ENCODE measurements at places on chromosomes 3 and 15.

DNA sequence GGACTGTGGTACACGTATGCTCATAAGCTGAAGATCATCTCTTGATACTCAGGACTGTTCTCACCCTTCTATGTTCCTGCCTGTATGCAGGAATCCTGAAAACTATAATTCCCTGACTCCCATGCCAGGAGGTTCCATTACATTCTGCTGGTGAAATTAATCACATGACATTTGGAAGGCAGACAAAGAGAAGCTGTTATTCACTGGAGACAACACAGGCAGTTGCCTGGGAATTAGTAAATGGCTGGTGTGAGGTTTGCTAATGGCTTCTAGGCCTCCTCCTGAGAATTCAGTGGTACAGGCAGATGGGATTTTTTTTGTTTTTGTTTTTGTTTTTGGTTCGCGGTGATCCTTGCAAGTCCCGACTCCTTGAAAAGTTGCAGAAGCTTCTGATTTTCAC is 91.4 kb downstream of the CTNNB1 start:
- DNase-seq, result no peak

GRCh38 chr3:13408890-13409289 is 11.2 kb downstream of the NUP210 start:
- DNase-seq, result no peak

DNA sequence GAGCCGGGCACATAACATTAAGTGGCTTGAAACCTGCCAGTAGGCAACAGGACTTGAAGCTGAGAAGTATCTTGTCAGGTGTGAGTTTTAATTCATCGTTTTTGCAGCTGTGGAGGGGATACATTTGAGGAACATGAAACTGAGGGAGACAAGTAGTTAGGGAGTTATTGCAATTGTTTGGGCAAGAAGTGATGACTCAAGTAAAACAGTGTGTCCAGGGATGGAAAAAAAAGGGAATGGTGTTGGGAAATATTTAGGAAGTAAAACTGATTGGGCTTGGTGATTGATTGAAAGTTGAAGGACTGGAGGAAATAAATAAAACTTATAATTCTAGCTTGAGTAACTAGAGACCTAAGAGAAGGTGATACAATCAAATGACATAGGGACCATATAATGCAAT is 85.5 kb downstream of the NCEH1 start:
- no peak for DNase-seq

DNA sequence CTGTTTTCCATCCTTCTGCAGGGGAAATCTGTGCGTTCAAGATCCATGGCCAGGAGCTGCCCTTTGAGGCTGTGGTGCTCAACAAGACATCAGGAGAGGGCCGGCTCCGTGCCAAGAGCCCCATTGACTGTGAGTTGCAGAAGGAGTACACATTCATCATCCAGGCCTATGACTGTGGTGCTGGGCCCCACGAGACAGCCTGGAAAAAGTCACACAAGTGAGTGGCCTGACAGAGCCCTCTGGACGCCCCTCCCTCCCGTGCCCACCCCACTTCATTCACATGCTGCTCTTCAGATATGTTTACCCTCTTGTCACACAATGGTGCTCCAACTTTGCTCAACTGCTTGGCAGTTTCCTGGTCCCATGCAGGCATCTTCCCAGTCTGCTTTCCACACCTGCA is 274.3 kb upstream of the TRIM42 start:
- DNase-seq, result no peak

- DNase-seq, result no peak
Measured at GRCh38 chr3:21229426-21230135, 521.4 kb downstream of the ZNF385D start.

DNA sequence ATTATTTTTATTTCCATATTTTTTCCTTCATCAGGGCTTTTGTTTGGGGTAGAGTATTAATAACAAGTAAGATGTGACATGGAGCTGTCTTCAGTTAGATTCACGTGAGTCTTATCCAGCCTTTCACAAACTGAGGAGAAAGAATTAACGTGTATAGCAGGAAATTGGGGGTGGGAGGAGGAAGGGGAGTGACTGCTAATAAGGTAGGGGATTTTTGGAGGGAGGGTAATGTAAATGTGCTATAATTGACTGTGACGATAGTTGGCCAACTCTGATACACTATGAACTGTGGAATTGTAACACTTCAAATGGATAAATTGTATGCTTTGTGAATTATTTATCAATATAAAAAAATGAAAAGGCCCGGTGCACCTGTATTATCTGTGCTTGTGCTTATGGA is 8.9 kb downstream of the DUT start:
- DNase-seq, result no peak

DNA sequence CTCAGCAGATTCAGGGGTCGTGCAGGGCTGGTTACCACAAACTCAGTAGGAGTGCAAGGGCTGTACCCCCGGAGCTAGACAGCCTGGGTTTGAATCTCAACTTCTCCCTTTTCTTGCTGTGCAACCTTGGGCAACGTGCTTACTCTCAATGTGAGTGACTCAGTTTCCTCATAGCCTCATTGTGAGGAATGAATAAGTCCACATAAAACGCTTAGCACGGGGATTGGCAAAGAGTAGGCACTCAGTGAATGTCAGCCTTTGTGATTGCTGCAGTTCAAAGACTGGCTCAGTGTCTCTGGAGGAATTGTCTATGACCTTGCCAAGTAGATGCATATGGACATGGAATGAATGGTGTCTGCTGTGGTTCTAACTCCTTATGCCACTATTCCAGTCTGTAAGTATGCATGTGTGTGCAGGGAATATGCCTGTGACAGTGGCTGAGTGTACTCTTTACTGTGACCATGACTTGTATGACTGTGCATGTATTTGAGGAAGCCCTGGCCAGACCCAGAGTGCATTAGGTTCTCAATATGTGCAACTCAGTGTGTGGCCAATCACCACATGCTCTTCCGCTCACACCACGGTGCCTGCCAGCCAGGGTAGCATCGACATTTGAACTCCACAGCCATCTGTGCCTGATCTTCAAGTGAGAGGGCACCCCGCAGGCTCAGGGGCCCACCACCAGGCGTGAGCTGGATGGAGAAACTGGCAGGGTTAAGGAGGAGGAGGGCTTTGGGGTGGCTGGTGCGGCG is 900 bp upstream of the HYAL3 start:
- peak; percentile 24 for DNase-seq

DNA sequence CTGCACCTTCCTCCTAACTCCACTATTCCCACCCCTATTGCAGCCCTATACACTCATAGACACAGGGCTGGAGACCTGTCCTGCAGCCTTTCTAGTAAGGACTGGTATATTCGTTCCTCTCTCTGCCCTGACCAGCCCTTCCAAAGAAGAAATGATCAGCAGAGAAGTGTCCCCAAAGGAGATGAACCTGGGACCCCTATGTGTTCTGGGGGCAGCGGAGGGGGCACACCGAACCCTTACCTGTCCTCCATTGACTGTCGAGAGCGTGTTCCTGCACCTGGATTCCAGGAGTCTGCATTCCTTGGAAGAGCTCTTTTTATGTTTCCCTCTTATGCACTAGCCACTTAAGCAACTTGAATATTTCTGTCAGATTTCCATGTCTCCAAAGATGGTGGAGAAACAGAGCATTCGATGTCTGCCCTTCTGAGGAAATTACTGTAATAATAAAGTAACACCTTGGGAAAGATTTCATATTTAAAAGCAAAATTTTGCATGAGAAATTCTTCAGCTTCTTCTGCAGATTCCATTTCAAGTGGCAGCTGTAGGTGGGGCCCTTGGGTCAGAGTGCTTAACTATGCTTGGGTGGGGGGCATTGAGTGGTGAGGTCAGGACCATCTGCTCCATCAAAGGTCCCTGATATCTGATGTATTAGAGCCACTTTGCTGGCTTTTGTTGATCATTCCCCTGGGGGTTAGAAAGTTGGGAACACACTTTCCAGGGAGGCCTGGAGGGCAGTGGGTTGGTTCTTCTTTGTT is 6.3 kb downstream of the EPHB1 start:
- no peak for DNase-seq

DNA sequence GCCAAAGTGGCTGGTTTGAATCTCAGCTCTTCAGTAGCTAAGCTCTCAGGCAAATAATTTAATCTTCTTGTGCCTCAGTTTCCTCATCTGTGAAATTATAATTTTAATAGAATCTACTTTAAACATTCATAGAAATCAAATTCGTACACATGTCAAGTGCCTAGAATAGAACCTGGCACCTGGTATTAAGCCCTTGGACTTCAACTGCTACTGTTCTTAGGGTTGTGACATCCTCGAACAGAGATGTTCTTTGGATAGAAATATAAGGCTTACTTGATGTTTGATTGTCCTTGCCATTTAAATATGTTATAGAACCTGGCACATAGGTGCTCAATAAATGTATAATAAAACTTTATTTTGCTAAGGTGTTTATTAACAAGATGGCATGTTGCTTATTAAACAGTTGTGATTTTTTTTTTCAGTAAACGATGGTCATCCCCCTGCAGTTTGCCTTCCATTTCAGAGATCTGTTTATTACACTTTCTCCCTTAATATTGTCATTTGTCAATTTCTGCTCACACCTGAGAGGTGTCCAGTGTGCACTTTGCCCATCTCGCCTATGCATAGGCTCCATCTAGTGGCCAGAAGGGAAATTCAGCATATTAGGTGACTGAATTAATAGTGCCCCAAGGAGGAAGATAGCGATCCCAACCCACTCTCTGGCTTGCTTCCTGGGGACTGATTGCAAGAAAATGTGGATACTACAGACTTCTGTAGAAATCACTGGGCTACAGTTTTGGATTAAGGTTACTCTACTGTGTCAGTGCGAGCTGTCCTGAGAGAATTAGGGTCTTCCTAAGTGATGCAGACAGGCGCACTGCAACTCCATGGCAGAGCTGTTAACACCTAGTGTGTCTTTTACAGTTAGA is 10.7 kb downstream of the IGF1R start:
- peak; percentile 60 for DNase-seq

GRCh38 chr15:45424429-45424828 is 46.1 kb upstream of the GATM start:
- DNase-seq, result no peak

- DNase-seq, result no peak
Measured at GRCh38 chr3:52391096-52391495, 53.8 kb downstream of the SEMA3G start.

- no peak for DNase-seq
Measured at GRCh38 chr3:150547045-150547741, 606 bp downstream of the EIF2A start.

DNA sequence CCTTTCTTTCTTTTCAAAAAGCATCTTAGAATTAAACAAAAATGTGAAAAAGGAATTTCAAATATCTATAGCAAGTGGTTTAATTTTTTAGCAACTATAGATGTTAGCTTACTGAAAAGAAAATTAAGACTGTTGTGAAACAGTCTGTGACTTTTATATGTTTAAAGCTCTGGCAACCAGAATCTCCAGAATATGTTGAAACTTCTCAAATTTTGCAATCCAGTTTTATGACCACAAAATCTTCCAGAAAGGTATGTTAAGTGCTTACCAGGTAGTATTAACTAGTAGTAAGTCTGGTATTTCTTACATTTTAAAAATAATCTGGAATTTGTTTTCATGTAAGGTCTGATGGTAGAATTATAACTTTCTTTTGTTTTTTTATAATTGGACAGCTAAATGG is 235.0 kb downstream of the SLC9A9 start:
- no peak for DNase-seq

- DNase-seq, result peak; percentile 60
Measured at GRCh38 chr3:186930143-186930640, at the start of gene ST6GAL1. TSS of gene ST6GAL1 (plus strand) at chr3:186930526. CDS start at chr3:187042704, 112,178 bp downstream.

GRCh38 chr3:14633819-14634424 is 17.6 kb upstream of the CCDC174 start:
- DNase-seq, result peak; percentile 61

GRCh38 chr15:29018120-29018805 is 132.5 kb downstream of the APBA2 start:
- DNase-seq, result no peak

- DNase-seq, result no peak
Measured at GRCh38 chr3:153072856-153073255, 89.2 kb upstream of the RAP2B start.

DNA sequence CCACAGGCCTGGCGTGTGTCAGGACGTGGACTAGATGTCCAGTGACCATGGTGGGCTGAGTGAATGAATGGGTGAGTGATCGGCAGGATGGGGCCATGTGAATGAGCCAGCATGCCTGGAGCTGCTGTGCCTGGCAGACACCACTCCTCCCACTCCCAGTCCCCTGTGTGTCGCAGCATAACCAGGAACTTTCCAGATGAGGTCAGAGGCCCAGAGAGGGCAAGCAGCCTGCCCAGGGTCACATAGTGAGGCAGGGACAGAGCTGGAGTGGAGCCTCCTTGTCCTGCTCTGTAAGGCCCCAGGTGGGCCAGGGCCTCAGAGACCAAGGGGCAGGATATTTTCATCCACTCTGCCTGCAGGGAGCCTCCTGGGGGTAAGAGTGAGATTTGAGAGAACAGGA is 6.4 kb downstream of the IQSEC1 start:
- no peak for DNase-seq

DNA sequence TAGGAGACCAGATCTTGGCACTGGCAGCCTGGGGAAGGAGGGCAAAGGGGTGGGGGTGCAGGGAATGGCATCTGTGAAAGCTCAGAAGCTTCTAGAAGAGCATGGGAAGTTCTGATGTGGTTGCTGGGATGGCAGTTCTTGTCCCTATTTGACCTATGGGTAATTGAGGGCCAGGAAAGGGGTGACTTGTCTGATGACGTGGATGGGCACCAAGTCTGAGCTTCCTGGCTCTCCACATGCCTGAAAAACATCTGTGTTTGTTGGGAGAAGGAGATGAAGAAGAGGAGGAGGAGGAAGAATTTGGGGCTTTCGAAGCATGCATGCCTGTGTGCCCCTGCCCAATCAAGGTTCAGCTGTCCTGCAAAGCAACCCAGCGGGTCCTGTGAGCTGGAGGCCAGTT is 158.8 kb downstream of the SMAD6 start:
- DNase-seq, result no peak

DNA sequence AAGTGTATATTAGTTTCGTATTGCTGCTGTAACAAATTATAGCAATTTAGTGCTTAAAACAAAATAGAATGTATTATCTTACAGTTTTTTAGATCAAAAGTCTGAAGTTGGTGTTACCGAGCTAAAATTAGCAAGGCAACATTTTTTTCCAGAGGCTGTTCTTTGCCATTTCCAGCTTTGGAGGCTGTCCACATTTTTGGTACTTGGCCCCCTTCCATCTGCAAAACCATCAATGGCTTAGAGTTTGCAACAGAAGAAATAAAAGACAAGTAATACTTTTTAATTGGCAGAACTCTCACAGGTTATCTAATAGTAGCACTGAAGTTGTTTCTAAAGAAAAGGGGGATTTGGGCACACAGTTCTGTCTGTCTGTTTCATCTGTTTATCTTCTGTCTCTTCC is 1248.5 kb downstream of the ROBO1 start:
- no peak for DNase-seq
